ENCODE measurements at places on chromosomes 5 and 9.

DNA sequence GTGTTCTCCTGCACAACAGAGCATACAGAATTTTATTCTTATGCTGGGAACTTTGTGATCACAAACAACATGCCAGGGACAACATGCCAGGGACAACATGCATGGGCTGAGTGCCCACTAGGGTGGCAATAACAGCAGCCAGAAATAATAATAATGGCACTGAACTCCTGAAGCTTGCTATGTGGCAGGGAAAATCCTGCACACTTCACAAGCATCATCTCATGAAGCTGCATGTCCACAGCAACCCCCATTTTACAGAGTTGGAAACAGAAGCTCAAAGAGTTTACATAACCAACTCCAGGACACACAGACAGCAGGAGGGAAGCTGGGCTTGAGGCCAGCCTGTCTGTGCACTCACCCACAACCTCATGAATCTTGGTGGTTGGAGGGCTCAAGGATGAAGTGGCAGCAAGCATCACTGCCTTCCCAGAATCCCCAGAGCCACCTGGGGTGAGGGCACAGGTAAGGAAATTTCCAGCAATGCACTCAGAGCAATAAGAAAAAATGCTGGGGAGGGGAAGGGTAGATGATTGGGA is 111.4 kb downstream of the GABBR2 start:
- DNase-seq: no peak

DNA sequence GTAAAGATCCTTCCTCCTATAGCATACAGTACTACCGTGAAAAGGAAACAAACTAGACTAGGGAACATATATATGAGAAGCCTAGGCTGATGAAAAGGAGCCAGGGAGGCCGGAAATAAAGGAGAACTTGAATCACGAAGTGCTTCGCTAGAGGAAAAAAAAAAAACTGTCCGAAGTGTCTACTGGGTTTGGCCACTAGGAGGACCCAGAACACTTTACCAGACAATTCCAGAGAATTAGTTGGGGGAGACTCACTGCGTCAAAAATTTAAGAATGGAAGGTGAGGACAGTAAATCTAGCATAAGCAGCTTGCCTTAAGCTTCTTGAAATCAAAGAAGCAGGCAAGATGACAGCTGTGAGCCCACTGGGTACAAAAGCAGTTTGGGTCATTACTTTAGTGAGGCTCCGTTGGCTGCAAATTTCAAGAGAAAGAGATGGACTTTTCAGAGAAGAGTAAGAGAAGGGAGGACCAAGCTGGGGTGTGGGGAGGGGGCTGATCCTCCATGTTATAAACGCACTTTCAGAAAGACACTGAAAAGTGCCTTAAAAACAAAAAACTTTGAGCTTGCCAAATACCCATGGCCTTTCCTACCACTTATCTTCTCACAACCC is 47.4 kb downstream of the P4HA2 start:
- peak; percentile 57 for DNase-seq

GRCh38 chr9:96661711-96662110 is 6.6 kb upstream of the PRXL2C start:
- DNase-seq: no peak

DNA sequence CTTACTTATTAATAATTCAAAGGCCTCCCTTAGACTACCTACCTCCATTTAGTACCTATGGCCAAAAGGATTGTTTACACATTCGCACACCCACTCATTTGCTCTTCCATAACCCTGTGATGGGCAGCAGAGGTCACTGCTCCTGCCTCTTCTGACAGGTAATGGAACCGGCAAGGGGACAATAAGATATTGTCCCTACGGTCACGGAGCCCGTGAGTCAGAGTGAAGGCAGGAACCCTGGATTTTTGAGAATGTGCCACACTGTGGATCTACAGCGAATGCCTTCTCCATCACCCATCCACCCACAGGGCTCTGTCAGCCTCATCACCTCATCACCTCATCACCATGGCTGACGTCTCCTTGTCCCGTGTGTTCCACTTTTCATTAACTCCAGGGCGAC is 132.3 kb downstream of the MYO10 start:
- DNase-seq: no peak

GRCh38 chr5:89560696-89561095 is 677.7 kb upstream of the MEF2C start:
- DNase-seq: no peak

DNA sequence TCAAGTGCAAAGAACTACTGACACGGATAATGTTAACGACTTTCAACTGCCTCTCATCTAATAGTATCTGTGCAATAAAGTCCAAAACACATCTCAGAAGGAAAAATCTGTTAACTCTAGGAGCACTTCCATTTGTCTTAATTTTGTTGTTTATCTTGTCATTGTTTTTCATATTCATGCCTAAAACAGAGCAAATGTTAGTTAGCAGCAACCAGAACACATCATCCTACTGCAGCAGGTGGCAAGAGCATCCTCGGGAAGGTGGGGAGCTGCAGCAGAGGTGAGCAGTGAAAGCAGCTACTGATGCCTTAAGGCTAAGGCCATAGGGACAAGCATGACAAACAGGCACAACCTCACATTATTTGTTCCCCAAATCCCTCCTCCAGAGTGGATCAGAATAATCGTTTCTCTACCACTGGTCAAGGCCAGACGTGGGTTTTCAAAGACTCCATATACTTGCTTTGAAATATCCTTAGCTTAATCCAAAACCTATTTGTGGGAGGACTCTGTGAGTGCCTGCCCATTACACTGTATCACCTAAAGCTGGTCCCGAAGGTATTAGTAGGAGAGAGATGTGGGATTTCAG is 1.0 kb downstream of the HMGCS1 start:
- DNase-seq: no peak

Measured in HFF-Myc (cell line).